ENCODE measurements at places on chromosomes 4 and X.

DNA sequence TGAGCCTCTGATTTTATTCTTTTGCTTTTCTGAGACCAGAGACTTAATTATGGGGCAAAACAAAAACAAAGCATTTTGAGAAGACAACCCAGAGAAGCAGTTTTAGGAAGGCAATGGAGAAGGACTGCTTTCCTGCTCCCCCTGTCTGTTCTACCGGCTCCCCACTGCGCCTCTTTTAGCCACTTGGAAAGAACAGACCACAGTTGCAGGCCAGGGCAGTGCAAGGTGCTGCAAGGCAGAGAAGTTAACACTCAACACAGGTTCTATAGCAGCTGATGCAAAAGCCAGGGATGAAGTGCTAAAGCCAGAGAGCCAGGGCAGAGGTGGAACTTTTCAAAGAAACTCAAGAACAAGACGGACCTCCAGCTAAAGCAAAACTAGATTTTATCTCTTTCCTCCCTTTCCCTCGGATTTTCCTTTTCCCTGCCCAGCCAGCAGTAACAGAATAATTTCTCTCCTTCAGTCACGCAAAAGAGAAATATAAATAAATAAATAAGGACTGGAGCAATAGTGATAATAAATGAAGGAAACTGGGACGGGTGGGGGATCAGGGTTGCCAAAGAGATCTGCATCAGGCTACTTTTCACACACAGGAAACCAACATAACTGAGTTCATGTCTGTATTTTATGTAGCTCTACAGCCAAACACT lies 10.4 kb downstream of the SH3RF1 start:
- no peak overlapping the region for H3K27ac ChIP-seq
- H3K4me3 ChIP-seq: peak overlapping the region; percentile 11
- DNase-seq: no peak
- no peaks in the 10 kb centered on the region for H3K27me3 ChIP-seq
- H3K36me3 ChIP-seq: no peaks in the 10 kb centered on the region
- peaks cover 39% of the 10 kb centered on the region for H3K4me1 ChIP-seq

- no peak overlapping the region for H3K27ac ChIP-seq
- no peaks in the 10 kb centered on the region for H3K4me1 ChIP-seq
- no peak overlapping the region for H3K4me3 ChIP-seq
- H3K36me3 ChIP-seq: no peaks in the 10 kb centered on the region
- no peak for DNase-seq
These were observed 272.2 kb upstream of the CASK start for GRCh38 chrX:42195506-42195905.

DNA sequence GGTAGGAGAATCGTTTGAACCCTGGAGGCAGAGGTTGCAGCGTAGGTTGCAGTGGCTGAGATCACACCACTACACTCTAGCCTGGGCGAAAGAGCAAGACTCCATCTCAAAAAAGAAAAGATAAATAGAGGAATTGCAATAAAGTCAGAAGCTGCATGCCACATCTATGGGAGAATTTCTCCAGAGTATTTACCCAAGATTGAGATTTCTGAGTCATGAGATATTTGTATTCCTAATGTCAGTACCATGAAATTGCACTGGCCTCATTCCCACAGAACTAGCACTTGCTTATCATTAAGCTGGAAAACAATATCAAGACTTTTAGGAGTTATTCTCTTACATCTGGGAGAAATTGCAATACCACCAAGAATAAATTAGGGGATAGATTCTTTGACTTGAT lies 37.4 kb downstream of the ASIC5 start:
- no peak overlapping the region for H3K4me3 ChIP-seq
- no peaks in the 10 kb centered on the region for H3K36me3 ChIP-seq
- no peak overlapping the region for H3K27ac ChIP-seq
- DNase-seq: no peak

GRCh38 chr4:186345184-186345583 lies 79.2 kb downstream of the F11 start:
- H3K27me3 ChIP-seq: no peaks in the 10 kb centered on the region
- H3K4me3 ChIP-seq: no peak overlapping the region
- H3K36me3 ChIP-seq: no peaks in the 10 kb centered on the region
- no peaks in the 10 kb centered on the region for H3K4me1 ChIP-seq

DNA sequence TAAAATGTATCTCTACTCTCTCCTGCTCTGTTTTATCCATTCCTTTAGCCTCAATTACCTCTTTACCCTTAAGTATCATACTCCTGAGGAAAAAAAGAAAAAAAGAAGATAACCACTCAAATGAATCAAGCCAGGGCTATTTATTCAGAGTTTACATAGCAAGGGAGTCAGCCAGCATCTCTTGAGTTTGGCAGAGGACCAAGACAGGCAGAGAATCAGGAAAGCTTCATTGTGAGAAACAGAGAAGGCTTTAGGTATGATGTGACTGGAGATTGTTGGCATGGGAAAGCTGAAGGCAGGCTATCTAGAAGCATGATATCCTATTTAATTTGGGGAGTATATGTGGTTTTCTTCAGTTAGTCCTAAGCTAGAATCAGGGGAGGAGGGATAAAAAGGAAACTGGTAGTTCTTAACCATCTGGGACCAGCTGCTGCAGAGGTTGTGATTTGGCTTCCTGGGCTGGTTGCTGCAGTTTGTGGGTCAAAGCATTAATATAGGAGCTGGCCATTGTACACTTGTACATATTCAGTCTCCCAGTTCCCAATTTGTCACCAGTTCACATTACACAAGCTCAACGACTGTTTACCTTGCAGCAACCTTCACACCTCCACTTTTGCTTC lies 11.2 kb downstream of the APELA start:
- H3K4me1 ChIP-seq: no peaks in the 10 kb centered on the region
- H3K4me3 ChIP-seq: no peak overlapping the region
- no peak overlapping the region for H3K27ac ChIP-seq
- no peak for DNase-seq
- H3K36me3 ChIP-seq: no peaks in the 10 kb centered on the region
- H3K27me3 ChIP-seq: no peaks in the 10 kb centered on the region

DNA sequence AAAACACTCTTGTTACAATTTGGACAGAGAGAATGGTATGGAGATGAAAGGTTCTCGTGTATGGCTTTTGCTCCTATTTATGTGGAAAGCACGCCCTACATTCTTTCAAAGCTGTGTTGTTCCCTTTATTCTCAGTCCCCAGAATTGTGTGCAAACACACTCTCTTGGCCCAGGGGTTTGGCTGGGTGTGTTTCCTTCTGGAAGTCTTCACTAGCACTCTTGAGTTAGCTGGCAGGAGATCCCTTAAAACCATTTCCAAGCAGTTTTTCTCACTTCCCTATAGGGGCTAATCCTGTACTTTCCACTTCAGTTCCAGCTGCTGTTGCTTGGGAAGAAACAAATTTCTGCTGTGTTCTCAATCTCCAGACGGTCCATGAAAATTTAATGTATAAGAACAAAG lies 35.1 kb downstream of the FHL1 start:
- H3K4me3 ChIP-seq: no peak overlapping the region
- no peaks in the 10 kb centered on the region for H3K27me3 ChIP-seq
- peaks cover 8% of the 10 kb centered on the region for H3K4me1 ChIP-seq
- H3K36me3 ChIP-seq: no peaks in the 10 kb centered on the region
- H3K27ac ChIP-seq: peak overlapping the region; percentile 69
- DNase-seq: no peak

GRCh38 chr4:46254788-46255187 lies 130.9 kb upstream of the GABRG1 start:
- no peak for DNase-seq
- no peaks in the 10 kb centered on the region for H3K36me3 ChIP-seq
- no peaks in the 10 kb centered on the region for H3K4me1 ChIP-seq
- no peak overlapping the region for H3K27ac ChIP-seq

DNA sequence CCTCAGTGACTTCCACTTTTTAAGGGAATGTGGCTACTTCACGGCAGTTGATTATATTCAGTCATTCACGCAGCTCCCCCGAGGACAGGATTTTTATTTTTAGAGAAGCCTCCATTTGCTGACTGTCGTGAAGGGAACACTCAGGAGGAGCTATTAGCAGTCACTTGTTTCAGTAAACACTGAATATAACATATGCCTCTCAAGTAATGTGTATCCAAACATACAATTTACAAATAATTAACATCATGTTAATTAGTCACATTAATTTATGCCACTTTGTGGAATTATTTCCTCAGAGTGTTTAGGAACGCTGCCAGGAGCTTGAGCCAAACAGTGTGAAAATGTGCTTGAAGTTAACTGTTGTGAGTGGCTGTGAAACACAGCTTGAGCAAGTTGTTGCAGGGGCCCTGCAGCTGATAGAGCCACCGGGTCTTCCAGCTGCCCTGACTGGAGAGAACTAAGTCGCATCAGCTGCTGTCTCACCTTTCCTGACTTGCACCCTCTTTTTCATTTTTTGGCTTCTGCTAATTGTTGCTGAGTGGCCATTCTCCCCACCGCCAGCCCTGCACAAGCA lies 245.6 kb downstream of the LDB2 start:
- H3K36me3 ChIP-seq: no peaks in the 10 kb centered on the region
- no peak overlapping the region for H3K27ac ChIP-seq
- H3K4me3 ChIP-seq: peak overlapping the region; percentile 42
- H3K4me1 ChIP-seq: peaks cover 5% of the 10 kb centered on the region
- DNase-seq: no peak
- H3K27me3 ChIP-seq: no peaks in the 10 kb centered on the region

- H3K4me1 ChIP-seq: peaks cover 8% of the 10 kb centered on the region
- H3K27me3 ChIP-seq: no peaks in the 10 kb centered on the region
- peak; percentile 22 for DNase-seq
- H3K36me3 ChIP-seq: no peaks in the 10 kb centered on the region
- peak within 1 kb of the TSS; percentile 83 for H3K27ac ChIP-seq
These were observed at the start of gene LRBA for GRCh38 chr4:151014521-151015458. TSS of gene LRBA (minus strand) at chr4:151015284. CDS start at chr4:151014642, 642 bp downstream.

GRCh38 chr4:2441393-2442174 lies 22.8 kb downstream of the CFAP99 start:
- no peak for DNase-seq
- no peaks in the 10 kb centered on the region for H3K36me3 ChIP-seq
- no peak overlapping the region for H3K4me3 ChIP-seq
- no peaks in the 10 kb centered on the region for H3K4me1 ChIP-seq
- no peaks in the 10 kb centered on the region for H3K27me3 ChIP-seq

- peak overlapping the region; percentile 76 for H3K4me3 ChIP-seq
- no peak for DNase-seq
- H3K27ac ChIP-seq: peak overlapping the region; percentile 68
- H3K27me3 ChIP-seq: no peaks in the 10 kb centered on the region
These were observed 1.4 kb downstream of the ELOVL6 start for GRCh38 chr4:110196871-110197528.

GRCh38 chr4:176217510-176217909 lies 22.1 kb upstream of the SPATA4 start:
- H3K27me3 ChIP-seq: no peaks in the 10 kb centered on the region
- no peak overlapping the region for H3K4me3 ChIP-seq
- no peak overlapping the region for H3K27ac ChIP-seq
- no peak for DNase-seq
- H3K36me3 ChIP-seq: no peaks in the 10 kb centered on the region

- no peaks in the 10 kb centered on the region for H3K27me3 ChIP-seq
- H3K36me3 ChIP-seq: no peaks in the 10 kb centered on the region
- peak overlapping the region; percentile 44 for H3K27ac ChIP-seq
- peaks cover 11% of the 10 kb centered on the region for H3K4me1 ChIP-seq
- H3K4me3 ChIP-seq: no peak overlapping the region
These were observed 60.5 kb downstream of the SEC24D start for GRCh38 chr4:118775405-118775804.

DNA sequence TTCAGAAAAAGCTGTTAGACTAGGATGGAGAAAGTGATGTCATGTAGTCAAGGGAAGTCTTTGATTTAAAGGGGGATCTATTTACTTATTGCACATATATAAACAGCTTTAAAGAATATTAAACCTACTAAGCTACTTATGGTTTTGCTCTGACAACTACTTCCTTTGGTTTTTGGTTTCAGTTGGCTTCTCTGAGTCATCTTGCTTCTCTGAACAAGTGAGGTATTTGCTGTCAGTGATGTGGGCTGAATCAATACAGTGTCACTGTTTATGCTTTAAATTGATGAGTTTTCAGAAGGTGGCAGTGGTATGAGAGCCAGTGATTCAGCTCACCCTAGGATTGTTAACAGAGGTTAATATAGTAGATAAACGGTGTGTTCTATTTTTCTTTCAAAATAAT lies 75.1 kb downstream of the CEP44 start:
- DNase-seq: no peak
- H3K27me3 ChIP-seq: no peaks in the 10 kb centered on the region
- no peak overlapping the region for H3K4me3 ChIP-seq
- no peaks in the 10 kb centered on the region for H3K36me3 ChIP-seq
- no peaks in the 10 kb centered on the region for H3K4me1 ChIP-seq

- peak overlapping the region; percentile 4 for H3K27ac ChIP-seq
- H3K4me1 ChIP-seq: peaks cover 62% of the 10 kb centered on the region
- no peak overlapping the region for H3K4me3 ChIP-seq
These were observed 35.4 kb downstream of the JADE1 start for GRCh38 chr4:128844931-128845330.
